ENCODE measurements at places on chromosomes 7 and 10. TPM values are rescaled to one million over a fixed set of nuclear protein-coding genes. Genes with fewer than 3 reads are reported as not detected.

Gene TPST1
- total RNA-seq = 45.0 TPM

Gene EBLN1
- not detected for total RNA-seq

Gene FFAR4
- total RNA-seq = 0.18 TPM

Gene CALHM3
- total RNA-seq = not detected

Gene LIPJ
- total RNA-seq = 1.00 TPM

Gene ELFN1
- total RNA-seq = 6.5 TPM

Gene UCN3
- total RNA-seq = 0.27 TPM

Gene CFAP46
- total RNA-seq = 5.2 TPM

Gene CBLL1
- total RNA-seq = 28.1 TPM

Gene GPR37
- 10.7 TPM for total RNA-seq

Gene CUBN
- 7.8 TPM for total RNA-seq

Gene LIPK
- total RNA-seq = not detected

Gene NOS3
- total RNA-seq = 1.5 TPM

Gene SYNPO2L
- total RNA-seq = not detected

Gene PILRA
- 3.3 TPM for total RNA-seq

Gene ACTR3C
- 8.3 TPM for total RNA-seq

Gene IFIT1B
- 0.82 TPM for total RNA-seq

Gene ARMH3
- 20.9 TPM for total RNA-seq

Gene FZD1
- total RNA-seq = 14.8 TPM

Gene LRRC72
- total RNA-seq = not detected

Gene MYH16
- total RNA-seq = not detected

Gene IGFBP1
- 0.54 TPM for total RNA-seq

Gene VIPR2
- total RNA-seq = 7.3 TPM

Gene ITGA8
- 19.8 TPM for total RNA-seq

Gene HOXA9
- not detected for total RNA-seq

Gene NSMCE4A
- 41.6 TPM for total RNA-seq

Gene FKBP6
- not detected for total RNA-seq

Gene EVX1
- not detected for total RNA-seq

Gene MAT1A
- not detected for total RNA-seq

Gene EPHA1
- 1.6 TPM for total RNA-seq

Gene UNCX
- 15.5 TPM for total RNA-seq

Gene CALML5
- total RNA-seq = not detected

Gene AZGP1
- 0.27 TPM for total RNA-seq

Gene STEAP1B
- total RNA-seq = 2.6 TPM

Gene ZNF273
- total RNA-seq = 27.0 TPM

Gene RELN
- 390 TPM for total RNA-seq

Gene MSS51
- 6.5 TPM for total RNA-seq

Gene XRCC2
- 10.0 TPM for total RNA-seq

Gene TSC22D4
- total RNA-seq = 12.7 TPM

Gene JAKMIP3
- total RNA-seq = 4.9 TPM

Gene NKX2-3
- not detected for total RNA-seq
